B cell (primary cell): ENCODE measurements at places on chromosomes 11 and 22. TPM values are rescaled to one million over a fixed set of nuclear protein-coding genes. Genes with fewer than 3 reads are reported as not detected.
A peak's percentile ranks its signal among the peaks of the same experiment; 100 is the strongest.

NXPE2 gene
- total RNA-seq: not detected in 2 replicates

- no peak overlapping the region for H3K27ac ChIP-seq
- no peaks in the 10 kb centered on the region for H3K27me3 ChIP-seq
- no peaks in the 10 kb centered on the region for H3K36me3 ChIP-seq
- H3K4me3 ChIP-seq: no peak overlapping the region
- no peak for DNase-seq
- H3K4me1 ChIP-seq: no peaks in the 10 kb centered on the region
These were observed 32.9 kb downstream of the RBFOX2 start for GRCh38 chr22:35995772-35996171.

DNA sequence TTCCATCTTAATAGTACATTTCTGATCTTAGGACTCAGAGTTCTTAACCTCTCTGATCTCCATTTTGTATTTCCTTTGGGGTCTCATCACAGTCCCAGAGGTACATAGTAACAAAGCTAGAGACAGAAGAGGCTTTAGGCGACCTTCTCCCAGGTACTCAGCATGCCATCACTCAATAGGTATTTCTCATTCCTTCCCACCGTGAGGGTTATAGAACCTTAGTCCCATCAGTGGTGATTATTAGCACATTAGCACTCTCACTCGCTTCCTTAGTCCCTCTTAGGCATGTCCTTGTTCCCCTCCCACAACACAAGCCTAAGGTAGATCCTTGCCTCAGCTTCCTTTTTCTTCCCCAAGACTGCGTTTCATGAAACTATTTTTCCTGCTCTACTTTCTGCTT lies 14.7 kb downstream of the SWAP70 start:
- peak overlapping the region; percentile 51 for H3K27ac ChIP-seq
- peaks cover 18% of the 10 kb centered on the region for H3K36me3 ChIP-seq
- DNase-seq: no peak
- H3K27me3 ChIP-seq: no peaks in the 10 kb centered on the region

GRCh38 chr11:131064373-131064991 lies 148.2 kb upstream of the SNX19 start:
- H3K27me3 ChIP-seq: no peaks in the 10 kb centered on the region
- H3K27ac ChIP-seq: no peak overlapping the region
- H3K36me3 ChIP-seq: no peaks in the 10 kb centered on the region
- peak; percentile 9 for DNase-seq

CEP126 gene
- total RNA-seq: 9.1 and 9.4 TPM in 2 replicates

MMP8 gene
- total RNA-seq: not detected in 2 replicates

- H3K36me3 ChIP-seq: no peaks in the 10 kb centered on the region
- H3K4me3 ChIP-seq: no peak overlapping the region
- no peaks in the 10 kb centered on the region for H3K4me1 ChIP-seq
- peaks cover 5% of the 10 kb centered on the region for H3K27me3 ChIP-seq
These were observed 12.2 kb downstream of the MRGPRD start for GRCh38 chr11:68968306-68969250.

CBLIF gene
- not detected in 2 replicates for total RNA-seq

BCO2 gene
- 1.7 and 4.4 TPM in 2 replicates for total RNA-seq

DNA sequence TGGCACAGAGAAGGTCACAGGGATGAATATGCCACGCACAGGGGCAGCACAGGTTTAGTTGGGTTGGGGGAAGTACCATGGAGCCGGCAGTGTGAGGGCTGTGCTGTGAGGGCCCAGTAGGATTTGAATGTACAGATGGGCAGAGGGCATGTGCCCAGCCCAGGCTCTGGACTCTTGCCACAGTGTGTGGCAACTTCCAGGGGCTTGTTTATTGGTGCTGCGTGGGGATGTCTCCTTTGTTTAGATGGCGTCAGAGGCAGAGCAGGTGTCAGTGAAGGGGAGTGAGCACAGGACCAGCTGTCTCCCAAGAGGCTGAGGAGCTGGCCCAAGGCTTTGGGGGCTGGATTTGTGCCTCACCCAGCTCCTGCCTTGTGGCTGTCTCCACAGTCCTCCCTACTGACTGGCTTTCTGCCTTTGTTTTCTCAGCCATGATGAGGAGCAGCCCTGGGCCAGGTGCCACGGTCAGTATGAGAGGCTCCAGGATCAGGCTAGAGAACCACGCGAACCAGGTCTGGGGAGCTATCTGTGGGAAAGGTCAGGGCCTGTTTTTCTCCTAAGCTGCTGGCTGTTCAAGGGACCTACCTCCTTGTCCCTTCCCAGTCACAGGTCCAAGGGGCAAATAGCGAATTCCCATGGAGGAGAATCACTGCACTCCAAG lies 21.9 kb downstream of the SUN2 start:
- no peaks in the 10 kb centered on the region for H3K27me3 ChIP-seq
- no peak overlapping the region for H3K4me3 ChIP-seq
- peaks cover 4% of the 10 kb centered on the region for H3K36me3 ChIP-seq
- H3K27ac ChIP-seq: peak overlapping the region; percentile 30

OR51E2 gene
- total RNA-seq: not detected in 2 replicates

DNA sequence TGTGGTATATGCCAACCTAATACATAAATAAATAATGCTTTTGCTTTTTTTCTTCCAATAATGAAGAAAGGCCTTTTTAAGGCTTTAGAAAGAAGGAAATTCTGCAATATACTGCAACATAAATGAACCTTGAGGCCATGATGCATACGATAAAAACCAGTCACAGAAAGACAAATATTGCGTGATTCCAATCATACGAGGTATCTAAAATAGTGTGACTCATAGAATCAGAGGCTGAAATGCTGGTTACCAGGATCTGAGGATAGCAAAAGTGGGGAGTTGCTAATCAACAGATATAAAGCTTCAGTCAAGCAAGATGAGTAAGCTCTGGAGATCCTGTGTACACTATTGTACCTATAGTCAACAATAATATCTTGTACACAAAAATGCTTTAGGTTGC lies 24.2 kb downstream of the MS4A6A start:
- DNase-seq: no peak
- no peaks in the 10 kb centered on the region for H3K4me1 ChIP-seq
- H3K27me3 ChIP-seq: peaks cover 2% of the 10 kb centered on the region
- H3K4me3 ChIP-seq: no peak overlapping the region

- H3K4me3 ChIP-seq: peak overlapping the region; percentile 66
- no peaks in the 10 kb centered on the region for H3K27me3 ChIP-seq
These were observed 819 bp upstream of the KCNQ1OT1 start for GRCh38 chr11:2700415-2701211.

GRCh38 chr22:25938151-25938550 lies 196.2 kb downstream of the MYO18B start:
- H3K4me3 ChIP-seq: no peak overlapping the region
- H3K27ac ChIP-seq: no peak overlapping the region
- no peaks in the 10 kb centered on the region for H3K4me1 ChIP-seq
- H3K27me3 ChIP-seq: no peaks in the 10 kb centered on the region
- no peak for DNase-seq

DNA sequence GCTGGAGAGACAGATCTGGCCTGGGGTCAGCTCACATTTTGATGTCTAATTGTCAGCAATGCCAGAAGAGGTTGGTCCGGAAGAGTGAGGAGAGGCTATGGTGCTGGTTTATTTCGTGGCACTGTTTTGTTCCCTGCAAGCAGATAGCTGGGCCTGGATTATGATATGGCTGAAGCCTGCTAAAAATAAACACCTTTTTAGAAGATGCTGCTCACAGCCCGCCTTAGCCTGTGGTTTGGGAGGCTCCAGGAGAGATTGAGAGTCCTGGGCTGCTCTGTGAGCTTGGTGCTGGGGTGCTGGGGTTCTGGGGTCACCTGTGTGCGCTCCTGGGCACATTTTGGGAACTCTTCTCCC lies 29.6 kb upstream of the ALX4 start:
- DNase-seq: no peak
- no peaks in the 10 kb centered on the region for H3K36me3 ChIP-seq
- H3K27ac ChIP-seq: no peak overlapping the region
- peaks cover 20% of the 10 kb centered on the region for H3K27me3 ChIP-seq

DNA sequence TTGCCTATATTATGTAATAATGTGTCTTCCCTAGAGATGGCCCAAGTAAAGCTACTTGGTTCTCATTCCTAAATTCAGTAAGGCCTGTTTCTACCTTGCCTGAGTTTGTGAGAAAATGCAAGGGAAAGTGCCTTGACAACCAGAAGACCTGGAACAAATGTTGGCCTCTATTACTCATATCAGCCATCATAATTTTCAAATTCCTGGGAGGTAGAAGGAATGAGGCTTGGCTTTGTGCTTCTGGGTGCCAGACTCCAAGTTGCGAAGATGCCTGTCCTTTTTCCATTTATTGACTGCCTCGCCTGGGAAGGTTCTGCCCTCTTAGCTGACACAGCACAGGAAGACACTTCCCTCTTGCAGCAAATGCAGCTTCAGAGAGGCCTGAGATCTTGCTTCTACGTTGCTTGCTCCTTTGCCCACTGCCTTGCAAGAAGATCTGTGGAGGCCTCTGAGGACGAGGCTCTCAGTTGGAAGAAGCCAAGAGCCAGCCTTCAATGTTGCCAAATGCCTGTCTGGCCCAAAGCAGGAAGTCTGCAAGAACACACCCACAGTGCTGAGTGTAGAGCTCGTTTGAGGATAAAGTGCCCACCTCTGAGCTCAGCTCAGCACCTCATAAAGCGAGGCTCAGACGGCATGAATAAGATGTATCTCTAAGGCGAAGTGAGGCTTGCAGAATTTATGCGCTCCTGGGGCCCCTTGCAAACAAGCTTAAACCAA lies 120.1 kb downstream of the GALNT18 start:
- no peak overlapping the region for H3K4me3 ChIP-seq
- no peak for DNase-seq
- no peaks in the 10 kb centered on the region for H3K27me3 ChIP-seq
- H3K36me3 ChIP-seq: no peaks in the 10 kb centered on the region
- H3K27ac ChIP-seq: no peak overlapping the region

UQCR10 gene
- total RNA-seq: 41.0 and 49.0 TPM in 2 replicates
